Heart left ventricle (tissue), 16 donors: ENCODE measurements at places on chromosomes 6 and 20. TPM values are rescaled to one million over a fixed set of nuclear protein-coding genes. Genes with fewer than 3 reads are reported as not detected.

GRCh38 chr6:112911959-112912358, 564.8 kb downstream of the RFPL4B start:
- H3K27me3 ChIP-seq = no peaks in the 10 kb centered on the region
- DNase-seq = no peak
- no peak overlapping the region for H3K4me3 ChIP-seq

- peak overlapping the region; percentile 25 for H3K4me3 ChIP-seq
- no peak overlapping the region for H3K27ac ChIP-seq
- H3K27me3 ChIP-seq = no peaks in the 10 kb centered on the region
- peak; percentile 84 for DNase-seq
These were observed 9.4 kb downstream of the DEFB132 start for GRCh38 chr20:266596-267562.

DNA sequence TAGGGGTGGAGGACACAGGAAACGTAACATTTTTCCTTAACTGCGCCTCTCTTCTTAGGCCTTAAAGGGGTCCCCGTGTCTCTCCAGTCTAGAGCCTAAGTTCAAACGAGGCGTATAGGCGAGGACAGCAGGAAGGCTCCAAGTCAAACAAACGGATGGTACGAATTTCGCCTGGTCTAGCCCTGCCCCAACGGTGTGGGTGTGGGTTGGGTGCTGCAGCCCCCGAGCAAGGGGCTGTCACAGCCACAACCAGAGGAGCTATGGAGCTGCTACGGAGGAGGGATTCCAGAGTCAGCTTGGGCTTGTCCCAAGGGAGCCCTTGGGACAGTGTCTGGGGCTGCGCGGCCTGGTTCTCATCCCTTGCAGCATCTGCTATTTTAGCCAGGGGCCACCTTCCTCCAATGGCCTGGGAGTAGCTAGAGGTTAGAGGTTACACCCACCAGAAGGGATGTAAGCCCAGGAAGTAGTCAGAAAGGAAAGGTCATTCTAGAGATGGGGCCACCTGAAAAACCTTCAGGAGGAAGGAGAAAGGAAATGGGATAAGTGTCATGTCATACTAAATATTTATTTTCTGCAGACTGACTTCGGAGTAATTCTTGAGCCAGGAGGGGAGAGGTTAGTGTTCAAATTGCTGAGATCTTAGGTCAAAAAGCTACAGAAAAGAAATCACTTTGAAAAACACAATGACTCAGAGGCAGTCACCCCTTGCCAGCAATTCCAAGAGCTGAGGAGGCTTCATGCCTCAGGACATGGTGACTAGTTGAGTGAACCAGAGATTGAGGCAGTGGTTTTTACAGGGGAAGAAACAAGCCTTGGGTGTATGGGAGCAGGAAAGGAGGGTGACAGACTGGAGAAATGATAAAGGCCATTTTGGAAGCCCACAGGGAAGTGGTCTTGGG, 21.7 kb downstream of the VPS52 start:
- peak overlapping the region; percentile 90 for H3K27ac ChIP-seq
- peak; percentile 30 for DNase-seq
- peak overlapping the region; percentile 66 for H3K4me3 ChIP-seq
- no peaks in the 10 kb centered on the region for H3K27me3 ChIP-seq
- H3K36me3 ChIP-seq = peaks cover 40% of the 10 kb centered on the region
- peaks cover 11% of the 10 kb centered on the region for H3K4me1 ChIP-seq

GRCh38 chr6:28443112-28443773, at the start of gene ZSCAN23:
Gene ZSCAN23, minus strand, starts transcription at chr6:28443491. Its CDS starts 7,225 bp downstream, at chr6:28436266.
- peaks cover 15% of the 10 kb centered on the region for H3K27me3 ChIP-seq
- peaks cover 7% of the 10 kb centered on the region for H3K36me3 ChIP-seq
- peak within 1 kb of the TSS; percentile 73 for H3K4me3 ChIP-seq
- DNase-seq = peak; percentile 83
- peak within 1 kb of the TSS; percentile 71 for H3K27ac ChIP-seq
- no peaks in the 10 kb centered on the region for H3K4me1 ChIP-seq

- no peak for DNase-seq
- no peaks in the 10 kb centered on the region for H3K36me3 ChIP-seq
- no peak overlapping the region for H3K4me3 ChIP-seq
- peaks cover 7% of the 10 kb centered on the region for H3K4me1 ChIP-seq
- H3K27me3 ChIP-seq = no peaks in the 10 kb centered on the region
These were observed 174.1 kb downstream of the IBTK start for GRCh38 chr6:82073484-82073883.

LY6G6D gene
- total RNA-seq = not detected

ZNF311 gene
- 0.10 TPM for total RNA-seq

OR2H1 gene
- total RNA-seq = not detected
